K562 (cell line): ENCODE measurements at places on chromosomes 2 and 18.

GRCh38 chr18:56702946-56703345, 51.8 kb downstream of the WDR7 start:
- DNase-seq, result peak; percentile 12

DNA sequence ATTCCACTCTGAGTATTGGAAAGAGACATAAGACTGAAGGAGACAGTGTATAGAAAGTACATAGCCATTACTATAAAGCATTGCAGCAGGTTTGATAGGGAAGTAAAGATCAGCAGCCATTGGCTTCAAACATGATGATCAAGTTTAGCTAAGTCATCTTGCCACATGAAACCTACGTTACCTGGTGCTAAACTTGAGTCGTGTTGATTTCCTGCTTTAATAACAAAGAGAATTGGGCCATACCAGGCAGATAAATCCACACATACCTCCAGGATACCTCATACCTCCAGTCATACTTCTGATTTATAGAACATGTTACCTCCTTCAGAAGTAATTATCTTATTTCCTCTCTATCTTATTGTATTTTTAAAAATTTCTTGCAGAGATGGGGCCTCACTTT, 10.3 kb upstream of the KYNU start:
- DNase-seq, result no peak

DNA sequence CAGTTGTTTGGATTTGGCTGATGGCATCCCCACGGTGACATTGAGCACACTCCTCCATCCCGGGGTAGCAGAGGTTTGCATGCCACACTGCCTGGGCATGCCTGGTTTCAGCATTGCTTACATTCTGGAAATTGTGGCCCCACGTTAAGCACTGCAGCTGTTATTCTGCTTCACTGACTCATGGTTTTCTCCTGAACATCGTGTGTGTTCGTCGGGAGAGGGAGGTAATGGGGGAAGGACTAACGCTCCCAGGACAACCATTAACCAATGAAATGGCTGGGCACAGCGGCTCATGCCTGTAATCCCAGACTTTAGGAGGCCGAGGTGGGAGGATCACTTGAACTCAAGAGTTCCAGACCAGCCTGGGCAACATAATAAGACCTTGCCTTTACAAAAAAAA, 28.2 kb upstream of the YWHAQ start:
- DNase-seq, result no peak

DNA sequence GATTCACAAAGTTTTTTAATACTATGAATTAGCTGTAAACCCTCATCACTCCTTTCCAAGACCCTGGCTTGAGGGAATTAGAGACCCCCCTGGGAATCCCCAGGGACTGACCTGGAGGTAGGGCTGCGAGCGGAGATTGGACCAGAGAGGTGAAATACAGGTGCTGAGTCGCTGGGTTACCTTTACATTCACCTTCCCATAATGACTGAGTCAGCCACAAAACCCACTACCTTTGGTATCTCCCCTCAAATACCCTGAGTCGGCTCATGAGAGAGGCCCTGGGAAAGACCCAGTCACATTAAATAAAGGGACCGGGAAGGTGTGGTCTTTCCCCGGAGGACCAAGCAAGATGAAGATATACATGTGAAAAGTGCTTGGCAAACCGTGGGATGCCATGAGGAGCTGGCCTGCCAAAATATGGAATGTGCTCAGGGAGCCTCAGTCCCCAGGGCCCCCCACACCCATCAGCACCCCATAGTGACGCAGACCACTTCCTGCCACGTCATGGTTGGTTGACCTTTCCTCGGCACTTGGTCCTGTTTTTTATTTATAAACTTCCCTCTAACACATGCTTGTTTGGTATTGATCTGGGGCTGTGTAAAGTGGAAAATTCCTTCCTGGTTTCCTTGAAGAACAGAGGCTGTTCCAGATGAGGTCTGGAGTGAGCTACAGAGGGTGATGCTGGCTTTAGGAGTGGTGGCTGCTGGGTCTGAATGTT, 51.4 kb downstream of the IL1RL2 start:
- no peak for DNase-seq

- no peak for DNase-seq
Observed at GRCh38 chr18:21991081-21991534, 178.3 kb upstream of the GATA6 start.

DNA sequence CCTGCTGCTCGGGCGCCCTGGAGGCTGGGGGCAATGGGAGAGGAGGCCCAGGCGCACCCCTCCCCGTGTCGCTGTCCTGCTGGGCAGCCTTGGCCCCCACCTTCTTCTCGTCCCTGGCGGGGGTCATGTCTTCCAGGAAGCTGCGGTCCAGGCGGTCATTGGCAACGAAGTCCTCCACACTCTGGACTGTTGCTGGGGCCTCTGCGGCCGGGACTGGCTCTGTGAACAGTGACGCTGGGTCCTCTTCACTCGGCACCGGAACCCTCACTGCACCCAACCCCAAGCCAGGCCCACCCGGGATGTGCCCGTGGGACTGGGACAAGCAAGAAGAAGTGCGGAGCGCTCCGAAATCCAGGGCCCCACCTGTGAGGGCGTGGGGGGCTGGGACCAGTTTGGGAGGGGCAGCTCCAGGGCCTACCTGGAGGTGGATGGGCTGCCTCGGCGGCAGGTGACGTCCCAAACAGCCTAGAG, 308.0 kb downstream of the CCDC74A start:
- DNase-seq, result no peak

GRCh38 chr2:1798785-1799144, 54.5 kb upstream of the PXDN start:
- DNase-seq, result no peak

GRCh38 chr2:120433816-120434290, 87.9 kb downstream of the INHBB start:
- DNase-seq, result no peak

GRCh38 chr2:54797307-54797706, 73.8 kb downstream of the EML6 start:
- DNase-seq, result no peak

- no peak for DNase-seq
Observed at GRCh38 chr2:112600634-112601033, 16.2 kb downstream of the CHCHD5 start.

GRCh38 chr2:205946226-205946625, 139.7 kb downstream of the INO80D start:
- no peak for DNase-seq

DNA sequence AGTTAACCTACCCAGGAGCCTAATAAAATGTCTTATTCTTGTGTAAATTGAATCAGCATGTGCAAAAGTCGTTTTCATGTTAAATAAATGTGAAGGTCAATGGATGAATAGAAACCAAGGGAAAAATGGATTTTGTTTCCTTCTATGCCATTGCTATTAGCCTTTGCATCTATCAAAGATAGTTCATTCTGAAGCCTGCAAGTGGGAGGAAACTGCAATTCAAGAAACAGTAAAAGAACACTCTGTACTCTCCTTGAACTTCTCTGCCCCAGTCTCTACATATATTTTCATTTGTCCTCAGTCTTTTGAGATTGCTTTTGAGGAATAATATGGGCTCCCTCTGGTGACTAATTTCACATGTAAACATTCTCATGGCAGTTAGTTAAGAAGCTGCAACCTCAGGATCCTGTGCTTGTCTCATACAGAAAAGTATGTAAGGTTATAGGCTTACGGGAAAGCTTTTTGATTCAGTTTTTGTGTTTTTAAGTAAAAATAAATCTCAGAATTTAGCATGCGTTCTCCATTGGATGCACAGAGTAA, 1590.0 kb upstream of the LRRTM1 start:
- DNase-seq, result no peak

DNA sequence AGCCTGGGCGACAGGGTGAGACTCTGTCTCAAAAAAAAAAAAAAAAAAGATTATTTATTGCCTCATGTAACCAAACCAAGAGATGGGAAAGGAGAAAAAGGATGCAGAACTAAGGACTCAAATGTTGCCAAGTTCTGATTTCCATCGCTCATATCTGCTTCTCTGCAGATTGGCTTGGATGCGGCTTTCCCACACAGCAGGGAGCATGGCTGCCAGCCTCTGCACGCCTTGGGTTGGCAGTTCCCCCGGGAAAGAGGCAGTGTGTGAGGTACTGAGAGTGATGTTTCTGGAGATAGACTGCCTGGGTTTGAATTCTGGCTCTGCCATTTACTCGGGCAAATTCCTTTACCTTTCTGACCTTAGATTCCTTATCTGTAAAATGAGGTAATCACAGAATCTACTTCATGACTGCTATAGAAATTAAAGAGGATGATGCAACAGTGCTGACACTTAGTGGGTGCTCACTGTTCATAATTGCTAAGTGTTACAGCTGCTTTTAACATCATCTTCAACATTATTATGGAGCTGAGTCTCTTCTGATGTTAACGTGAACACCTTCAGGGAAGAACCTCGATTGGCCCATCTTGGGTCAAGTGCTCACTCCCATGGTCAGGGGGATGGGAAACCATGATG, 68.8 kb downstream of the ACAA2 start:
- DNase-seq, result no peak

- DNase-seq, result no peak
Observed at GRCh38 chr2:169775765-169776164, 22.9 kb upstream of the SSB start.

GRCh38 chr2:192283450-192283849, 88.7 kb upstream of the TMEFF2 start:
- DNase-seq, result no peak

DNA sequence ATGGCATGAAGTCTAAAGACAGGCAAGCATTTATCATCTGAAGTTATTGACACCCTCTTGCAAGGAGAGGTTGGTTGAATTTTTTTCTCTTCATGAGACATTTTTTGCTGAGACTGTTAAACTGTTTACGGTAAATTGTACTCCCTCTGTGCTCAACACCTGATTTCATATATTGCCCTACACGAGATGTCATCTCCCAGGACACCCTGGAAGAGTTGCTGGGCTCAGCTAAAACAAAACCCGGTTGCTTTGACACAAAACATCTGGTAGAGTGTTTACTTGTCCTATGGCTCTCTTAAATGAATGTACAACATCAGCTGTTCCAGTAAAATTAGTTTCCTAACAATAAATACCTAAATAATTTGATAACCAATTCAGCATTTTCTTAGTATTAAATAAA, 533.8 kb downstream of the SOCS6 start:
- DNase-seq, result no peak

DNA sequence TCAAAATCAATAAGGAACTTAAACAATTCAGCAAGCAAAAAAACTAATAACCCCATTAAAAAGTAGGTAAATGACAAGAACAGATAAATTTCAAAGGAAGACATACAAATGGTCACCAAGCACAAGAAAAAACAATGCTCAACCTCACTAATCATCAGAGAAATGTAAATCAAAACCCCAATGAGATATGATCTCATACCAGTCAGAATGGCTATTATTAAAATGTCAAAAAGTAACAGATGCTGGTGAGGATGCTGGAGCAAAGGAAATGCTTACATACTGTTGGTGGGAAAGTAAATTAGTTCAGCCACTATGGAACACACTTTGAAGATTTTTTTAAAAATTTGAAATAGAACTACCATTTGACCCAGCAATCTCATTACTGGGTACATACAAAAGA, 538.0 kb downstream of the TMX3 start:
- DNase-seq, result no peak

DNA sequence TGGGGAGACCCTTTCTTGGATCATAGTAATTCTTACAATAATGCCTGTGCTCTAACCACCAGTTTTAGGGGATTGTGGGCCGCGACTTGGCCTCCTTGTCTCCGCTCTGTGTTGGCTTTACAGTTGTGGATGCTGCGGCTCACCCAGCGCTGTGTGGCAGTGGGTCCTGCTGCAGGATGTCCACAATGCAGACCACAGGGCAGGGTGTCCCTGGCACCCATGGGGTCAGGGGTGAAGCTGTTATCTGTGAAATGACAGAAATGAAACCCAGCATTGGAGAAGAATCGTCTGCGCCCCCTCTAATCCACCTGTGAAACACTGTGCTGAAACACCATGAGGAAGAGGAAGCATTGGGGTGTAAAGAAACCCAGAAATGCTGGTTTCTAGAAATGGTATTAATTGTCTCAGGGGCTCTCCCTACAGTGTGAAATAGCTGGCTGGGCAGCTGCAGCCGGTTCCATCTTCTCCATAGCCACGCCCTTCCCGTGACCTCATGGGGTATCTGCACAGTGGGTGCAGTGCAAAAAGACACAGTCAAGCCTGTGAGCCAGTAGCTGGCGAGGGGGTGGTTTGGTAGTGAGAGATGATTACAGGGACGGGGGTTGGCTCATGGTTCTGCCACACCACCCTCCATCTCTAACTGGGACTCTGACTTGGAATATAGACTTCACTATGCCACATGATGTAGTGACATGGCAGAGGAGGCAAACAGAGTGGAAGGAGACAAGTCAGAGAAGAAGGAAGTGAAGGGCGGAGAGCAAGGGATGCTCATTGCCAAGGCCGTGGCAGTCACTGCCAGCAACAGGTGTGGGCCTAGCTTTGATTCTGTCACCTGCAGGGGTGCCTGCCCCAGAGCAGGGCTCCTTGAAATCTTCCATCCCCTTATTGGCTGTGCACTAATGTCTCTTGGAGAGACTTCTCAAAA, 16.2 kb downstream of the INPP4A start:
- no peak for DNase-seq

GRCh38 chr2:59033661-59034060, 792.5 kb upstream of the FANCL start:
- DNase-seq, result no peak

- DNase-seq, result no peak
Observed at GRCh38 chr2:85239102-85239501, 88.7 kb downstream of the TGOLN2 start.

DNA sequence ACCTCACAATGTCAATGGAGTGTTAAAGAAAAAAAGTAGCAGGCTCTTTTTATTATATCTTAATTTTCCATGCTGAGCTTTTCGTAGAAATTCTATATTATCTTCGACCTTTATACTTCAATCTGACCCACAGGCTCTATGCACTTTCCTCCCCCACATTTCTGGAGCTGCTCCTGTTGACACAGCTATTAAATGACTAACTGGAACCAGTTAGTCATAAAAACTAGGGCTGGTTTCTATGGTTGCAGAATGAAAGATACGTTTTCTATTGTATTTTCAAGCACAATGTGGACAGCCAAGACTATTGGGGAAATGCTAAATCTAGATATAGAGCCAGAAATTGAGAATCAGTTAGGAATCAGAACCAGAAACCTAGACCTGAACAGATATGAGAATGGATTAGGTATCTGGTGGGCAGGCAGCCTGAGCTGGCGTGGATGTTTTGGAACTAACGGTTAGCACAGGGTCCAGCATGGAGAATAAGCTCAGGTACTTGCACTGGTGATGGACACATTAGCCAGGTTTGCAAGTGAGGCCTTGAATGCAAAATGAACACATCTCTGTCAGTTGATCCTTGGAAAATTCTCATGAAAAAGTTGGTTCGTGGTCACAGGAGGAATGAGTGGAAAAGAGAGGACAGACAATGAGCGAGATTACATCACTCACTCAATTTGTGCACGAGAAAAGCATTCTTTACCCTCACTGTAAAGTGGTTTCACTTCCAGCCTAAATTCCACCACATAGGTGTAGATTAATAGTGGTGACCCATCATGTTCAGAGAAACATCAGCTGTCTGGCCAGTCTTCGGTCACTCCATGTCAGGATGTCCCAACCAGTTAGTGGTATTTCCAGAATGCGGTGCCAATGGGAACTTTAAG, 144.6 kb upstream of the EPHA4 start:
- DNase-seq, result no peak

GRCh38 chr2:174516501-174517378, 29.9 kb upstream of the GPR155 start:
- no peak for DNase-seq
